BE2C (cell line): ENCODE measurements at places on chromosomes 2 and 18.

DNA sequence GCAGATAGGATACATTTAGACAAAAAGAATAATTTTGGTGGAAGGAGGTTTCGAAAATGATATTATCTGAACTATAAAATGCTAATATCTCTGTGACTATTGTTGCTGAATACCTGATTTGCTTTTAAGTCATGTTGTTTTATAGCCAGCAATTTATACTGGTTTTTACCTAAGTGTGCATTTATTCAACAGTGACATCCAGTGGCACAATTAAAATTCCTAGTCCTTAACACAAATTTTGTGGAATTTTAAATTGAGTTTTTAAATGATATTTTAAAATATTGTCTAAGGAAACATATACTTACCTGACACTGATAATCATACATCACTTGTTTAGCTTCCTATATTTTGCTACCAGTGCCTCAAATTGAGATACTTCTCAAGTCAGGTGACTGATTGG, 144.8 kb downstream of the ARHGAP28 start:
- no peak for DNase-seq

- no peak for DNase-seq
Measured at GRCh38 chr18:7590826-7591560, 23.9 kb downstream of the PTPRM start.

DNA sequence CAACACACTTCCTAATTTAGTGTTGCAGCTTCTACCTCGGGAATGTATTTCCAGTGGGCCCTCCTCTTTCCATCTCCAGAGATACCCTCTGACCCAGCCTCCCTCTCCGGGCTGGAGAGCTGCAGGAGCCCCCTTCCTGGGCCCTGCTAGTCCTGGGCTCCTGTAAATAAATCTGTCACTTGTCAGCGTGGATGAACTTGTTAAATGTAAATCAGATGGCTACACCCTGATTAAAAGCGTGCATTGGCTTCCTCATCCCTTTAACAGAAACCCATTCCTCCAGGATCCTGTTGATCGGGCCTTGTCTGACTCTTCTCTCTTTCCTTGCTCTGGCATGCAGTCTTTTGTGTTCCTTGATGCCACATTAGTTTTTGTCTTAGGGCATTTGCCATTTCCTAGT, 2.4 kb downstream of the ZNF236 start:
- no peak for DNase-seq

GRCh38 chr2:219175928-219176817, 552 bp downstream of the CNPPD1 start:
- DNase-seq: peak; percentile 58

- DNase-seq: no peak
Measured at GRCh38 chr2:186903216-186903615, 54.2 kb upstream of the ZSWIM2 start.

- no peak for DNase-seq
Measured at GRCh38 chr2:23924589-23925359, 2.1 kb downstream of the ATAD2B start.

GRCh38 chr2:178978667-178979066, 71.3 kb downstream of the CCDC141 start:
- DNase-seq: no peak

DNA sequence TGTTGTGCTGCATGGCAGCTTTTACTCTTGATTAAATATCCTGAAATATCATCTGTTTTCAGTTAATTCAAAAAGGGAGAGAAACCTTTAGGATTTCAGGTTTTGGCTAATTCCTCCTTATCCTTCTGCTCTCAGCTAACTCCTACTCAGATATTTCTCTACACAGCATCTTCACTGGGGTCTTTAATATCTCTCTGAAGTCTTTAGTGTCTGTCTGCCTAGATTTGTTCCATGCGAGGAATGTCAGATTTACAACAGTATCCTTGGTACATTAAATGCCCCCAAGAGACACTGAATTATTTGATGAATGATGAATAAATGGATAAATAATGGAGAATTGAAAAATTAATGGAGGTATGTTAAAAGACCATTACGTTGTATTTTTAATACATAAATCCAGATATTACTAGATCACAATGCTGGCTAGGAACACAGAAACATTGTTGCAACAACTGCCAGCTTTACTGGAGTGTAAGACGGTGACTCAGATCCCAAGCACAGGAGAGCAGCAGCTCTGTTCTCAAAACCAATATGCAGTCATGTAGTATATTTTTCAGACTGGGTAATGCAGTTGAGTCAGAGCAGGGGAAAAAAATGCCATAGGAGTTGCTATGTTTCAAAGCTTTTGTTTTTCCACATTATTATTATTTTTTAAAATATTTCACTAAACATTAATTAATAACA, 388.0 kb upstream of the SYT4 start:
- no peak for DNase-seq

DNA sequence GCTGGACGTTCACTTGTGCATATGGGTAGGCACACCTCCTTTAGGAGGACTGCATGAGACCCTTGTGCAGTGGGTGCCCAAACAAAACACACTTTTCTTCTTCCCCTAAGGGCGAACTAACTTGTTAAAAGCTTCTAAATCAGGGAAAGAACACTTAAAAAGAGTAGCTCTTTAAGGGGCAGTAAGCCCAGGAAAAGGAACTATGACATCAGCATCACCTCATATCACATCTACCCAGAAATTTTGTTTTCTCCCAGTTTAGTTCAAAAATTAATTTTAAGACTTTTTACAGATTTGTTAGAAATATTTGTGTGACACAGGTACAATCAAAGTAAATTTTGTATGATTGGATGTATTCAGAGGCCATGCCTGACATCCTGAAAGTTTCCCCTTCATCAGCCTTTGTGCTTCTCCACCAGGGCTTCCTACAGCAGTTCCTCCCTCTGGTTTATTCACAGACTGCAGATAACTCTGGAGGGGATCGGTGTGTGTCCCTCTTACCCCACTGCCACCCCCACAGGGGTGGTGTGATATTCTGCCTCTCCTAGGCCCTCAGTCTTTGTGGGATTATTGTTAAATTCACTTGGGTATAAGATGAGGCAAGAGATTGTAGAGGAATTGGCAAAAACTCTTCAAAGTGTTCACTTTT, 27.6 kb downstream of the BCL2L11 start:
- no peak for DNase-seq

DNA sequence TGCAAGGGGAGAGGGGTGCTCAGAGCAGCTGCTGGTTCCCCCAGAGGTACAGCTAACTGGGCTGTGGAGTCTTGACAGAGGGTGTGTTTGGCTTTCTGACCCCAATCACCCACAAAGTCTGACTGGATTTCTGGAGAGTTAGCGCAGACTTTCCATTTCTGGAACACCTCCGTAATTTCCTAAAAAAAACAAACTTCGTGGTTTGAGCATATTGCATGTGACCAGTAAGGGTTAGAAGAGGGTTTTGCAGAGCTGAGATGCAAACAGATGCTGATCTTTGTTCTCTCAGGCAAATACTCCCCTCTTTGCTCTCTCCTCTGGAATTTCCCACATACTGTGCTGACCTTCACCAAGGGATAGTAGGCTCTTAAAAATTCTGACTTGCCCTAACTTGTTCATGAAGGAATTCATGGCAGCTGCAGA, 44.5 kb upstream of the TMEM247 start:
- no peak for DNase-seq

DNA sequence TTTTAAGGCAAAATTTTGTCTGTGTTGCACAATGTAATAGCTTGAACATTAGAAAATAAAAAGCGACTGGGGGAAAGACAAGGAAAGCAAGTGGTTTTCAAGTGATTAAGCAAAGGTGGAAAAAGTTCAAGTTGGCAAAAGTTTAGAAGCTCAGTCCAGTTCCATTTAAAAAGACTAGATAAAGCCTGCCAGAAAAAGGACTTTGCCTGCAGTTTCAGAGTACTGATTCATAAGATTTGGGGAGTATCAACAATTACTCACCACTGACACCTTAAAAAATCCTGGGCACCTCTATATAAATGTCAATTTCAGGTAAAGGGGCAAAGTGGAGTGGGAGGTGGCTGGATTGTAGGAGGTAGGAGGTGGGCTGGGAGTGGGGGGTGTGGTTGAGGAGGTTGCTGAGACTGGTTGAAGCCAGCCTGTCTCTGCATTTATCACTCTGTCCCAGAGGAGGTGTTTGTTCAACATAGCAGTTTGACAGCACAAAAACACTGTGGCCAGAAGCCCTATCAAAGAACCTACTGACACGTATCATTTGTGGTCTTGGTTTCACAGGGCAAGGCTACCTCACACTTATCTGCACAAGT, 14.6 kb downstream of the ZEB2 start:
- no peak for DNase-seq

DNA sequence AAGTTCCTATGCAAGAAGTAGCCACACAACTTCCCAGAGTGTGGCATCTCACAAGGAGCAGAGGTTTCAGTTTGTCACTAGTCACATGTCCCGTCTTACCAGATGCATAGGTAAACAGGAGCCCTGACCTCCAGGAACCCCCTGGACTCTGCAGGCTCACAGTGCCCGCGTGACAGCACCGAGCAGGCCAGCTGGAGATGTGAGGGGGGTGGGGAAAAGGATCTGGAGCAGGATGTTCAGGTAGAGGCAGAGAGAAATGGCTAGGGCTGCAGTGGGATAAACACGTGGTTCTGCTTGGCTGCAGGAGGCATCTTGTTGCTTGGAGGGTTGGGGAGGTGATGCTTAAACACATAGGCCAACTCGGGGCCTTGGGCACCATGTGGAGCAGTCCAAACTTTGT, 54.2 kb downstream of the IMPA2 start:
- no peak for DNase-seq

GRCh38 chr18:78429127-78430108, 550.2 kb upstream of the SALL3 start:
- no peak for DNase-seq

GRCh38 chr18:50410894-50411293, 36.0 kb downstream of the SKA1 start:
- DNase-seq: no peak

DNA sequence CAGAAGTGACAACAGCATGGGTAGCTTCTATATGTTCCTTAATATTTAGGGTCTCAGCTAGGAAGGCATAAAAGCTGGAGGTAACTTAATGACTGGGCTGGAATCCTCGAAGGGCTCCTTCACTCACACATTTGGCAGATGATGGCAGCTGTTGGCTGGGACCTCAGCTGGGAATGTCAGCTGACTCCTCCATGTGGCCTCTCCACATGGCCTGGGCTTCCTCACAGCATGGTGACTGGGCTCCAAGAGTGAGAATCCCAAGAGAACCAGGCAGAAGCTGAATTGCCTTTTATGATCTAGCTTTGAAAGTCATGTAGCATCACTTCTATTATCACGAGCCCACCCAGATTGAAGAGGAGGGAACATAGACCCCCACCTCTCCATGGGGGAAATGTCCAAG, 54.9 kb downstream of the TET3 start:
- no peak for DNase-seq

DNA sequence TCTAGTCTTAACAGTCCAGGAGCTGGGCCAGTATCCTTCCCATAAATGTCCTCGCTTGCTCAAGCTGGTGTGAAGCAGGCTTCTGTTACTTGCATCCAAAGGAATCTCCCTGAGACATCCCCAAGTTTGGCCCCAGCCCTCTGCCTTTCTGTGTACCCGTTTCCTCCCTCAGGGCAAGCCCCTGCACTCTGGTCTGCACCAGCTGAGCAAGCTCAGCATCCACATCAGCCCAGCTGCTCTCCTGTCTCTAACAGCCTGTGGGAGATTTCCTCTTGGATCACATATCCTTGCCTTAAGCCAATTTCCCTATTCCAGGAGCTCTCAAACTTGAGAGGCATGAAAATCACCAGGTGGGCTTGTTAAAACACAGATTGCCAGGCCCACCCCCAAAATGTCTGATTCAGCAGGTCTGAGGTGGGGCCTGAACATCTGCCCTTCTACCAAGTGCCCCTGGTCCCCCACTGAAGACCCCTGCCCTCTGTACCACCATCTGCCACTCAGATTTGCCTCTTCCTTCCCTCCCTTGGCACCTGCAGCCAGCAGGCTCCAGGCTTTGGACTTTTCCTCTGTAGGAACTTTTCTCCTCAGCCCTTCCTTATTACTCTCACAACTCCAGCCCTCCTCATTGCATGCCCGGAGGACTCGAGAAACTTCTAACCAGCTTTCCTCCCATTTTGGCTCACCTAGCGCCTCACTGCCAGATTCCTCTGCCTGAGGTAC, 32.1 kb downstream of the REEP1 start:
- no peak for DNase-seq

GRCh38 chr18:78875016-78875777, 104.4 kb upstream of the SALL3 start:
- DNase-seq: peak; percentile 21

GRCh38 chr2:240514631-240515030, 43.2 kb downstream of the ANKMY1 start:
- no peak for DNase-seq

- DNase-seq: no peak
Measured at GRCh38 chr18:63844254-63844653, 43.3 kb upstream of the SERPINB2 start.

DNA sequence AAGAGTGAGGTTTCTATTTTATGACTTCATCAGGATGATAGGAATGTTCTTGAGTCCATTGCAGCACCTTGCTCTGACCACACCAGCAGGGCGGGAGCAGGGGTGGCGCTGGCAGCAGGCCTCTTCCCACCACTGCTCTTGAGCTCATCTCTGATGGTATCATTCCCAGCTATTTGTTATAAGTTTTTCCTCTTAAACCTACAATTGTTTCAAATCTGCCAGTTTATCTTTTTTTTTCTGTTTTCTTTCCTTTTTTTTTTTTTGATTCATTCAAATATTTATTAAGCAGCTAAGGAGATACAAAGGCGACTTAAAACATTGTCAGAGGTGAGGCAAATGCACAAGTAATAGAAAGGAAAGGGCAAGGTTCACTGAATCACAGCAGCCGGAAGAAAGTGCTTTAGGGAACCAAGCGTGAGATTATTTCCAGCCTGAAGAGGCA, 28.7 kb downstream of the NIFK start:
- no peak for DNase-seq

DNA sequence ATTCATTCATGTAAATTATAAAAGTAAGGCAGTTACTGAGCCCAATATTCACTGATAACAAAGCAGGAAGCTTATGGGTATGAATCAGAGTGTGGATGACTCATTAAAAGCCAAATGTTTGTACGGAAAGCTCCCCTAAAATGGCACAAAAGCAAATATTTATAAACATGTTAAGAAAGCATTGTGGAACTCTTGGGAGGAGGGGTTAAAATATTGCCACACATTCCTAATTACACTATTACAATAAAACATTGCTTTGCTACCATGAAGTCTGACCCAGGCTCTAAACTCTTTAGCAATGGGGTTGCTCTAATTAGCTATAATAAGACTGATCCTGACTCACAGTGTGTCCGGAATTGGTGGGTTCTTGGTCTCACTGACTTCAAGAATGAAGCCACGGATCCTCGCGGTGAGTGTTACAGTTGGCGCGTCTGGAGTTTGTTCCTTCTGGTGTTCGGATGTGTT, 110.9 kb downstream of the NAB1 start:
- no peak for DNase-seq

DNA sequence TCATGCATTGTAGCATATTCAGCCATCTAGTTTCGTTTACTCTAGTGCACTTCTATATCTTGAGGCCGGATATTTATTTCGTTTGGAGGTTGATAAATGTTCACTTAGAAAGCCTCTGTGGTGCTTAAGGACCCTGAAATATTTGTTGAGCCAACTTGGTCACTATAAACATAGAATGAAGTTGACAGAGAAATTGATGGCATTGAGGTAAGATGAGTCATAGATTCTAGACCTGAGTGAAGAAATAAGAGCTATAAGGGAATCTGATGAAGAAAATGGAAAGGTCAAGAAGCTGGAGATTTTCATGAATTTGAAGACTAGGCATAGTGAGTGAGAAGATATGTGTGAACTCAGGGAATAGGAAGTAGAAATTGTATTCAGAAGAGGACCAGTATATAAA, 35.9 kb downstream of the EPC2 start:
- no peak for DNase-seq

- peak; percentile 31 for DNase-seq
Measured at GRCh38 chr2:122077771-122078170, 322.3 kb downstream of the TSN start.
